Smooth muscle cell of the umbilical artery (primary cell): ENCODE measurements at places on chromosomes 2 and 18. TPM values are rescaled to one million over a fixed set of nuclear protein-coding genes. Genes with fewer than 3 reads are reported as not detected.

The METTL8 gene
- total RNA-seq: 13.4 and 34.7 TPM in 2 replicates

The RNPEPL1 gene
- total RNA-seq: 11.0 and 48.7 TPM in 2 replicates

The HOXD3 gene
- total RNA-seq: 0.92 and 2.4 TPM in 2 replicates

The IL1B gene
- 159 and 281 TPM in 2 replicates for total RNA-seq

The ATP6V1C2 gene
- total RNA-seq: under 0.01 TPM in 1 of 2 replicates, not detected in the other

The TMEM169 gene
- total RNA-seq: under 0.01 and 0.14 TPM in 2 replicates

The C2orf80 gene
- not detected in 2 replicates for total RNA-seq

The SGPP2 gene
- not detected in 2 replicates for total RNA-seq
